Stimulated activated CD4-positive, alpha-beta T cell treated with anti-CD3 and anti-CD28 coated beads, TNF-alpha, amount 100 ng/mL, for 1 hour (primary cell): ENCODE measurements at places on chromosomes 5 and 9.

- DNase-seq = no peak
Measured at GRCh38 chr5:146368137-146368536, 29.5 kb downstream of the POU4F3 start.

DNA sequence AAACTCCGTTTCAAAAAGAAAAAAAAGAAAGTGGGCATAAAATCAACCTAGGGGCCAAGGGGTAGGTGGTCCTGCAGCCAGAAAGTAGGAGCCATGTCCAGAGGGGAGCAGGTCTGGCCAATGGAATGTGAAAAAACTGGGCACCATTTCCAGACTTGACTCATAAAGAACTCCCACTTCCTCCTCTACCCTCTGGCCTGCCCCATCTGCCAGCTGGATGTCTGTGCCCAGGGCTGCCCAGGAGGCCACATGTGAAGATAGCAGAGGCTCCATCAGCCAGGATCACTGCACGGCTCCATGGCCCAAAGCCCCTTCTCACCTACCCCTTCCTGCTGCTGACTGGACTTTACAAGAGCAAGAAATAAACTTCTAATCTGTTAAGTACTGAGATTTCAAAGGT lies 42.1 kb upstream of the EEIG1 start:
- DNase-seq = no peak

DNA sequence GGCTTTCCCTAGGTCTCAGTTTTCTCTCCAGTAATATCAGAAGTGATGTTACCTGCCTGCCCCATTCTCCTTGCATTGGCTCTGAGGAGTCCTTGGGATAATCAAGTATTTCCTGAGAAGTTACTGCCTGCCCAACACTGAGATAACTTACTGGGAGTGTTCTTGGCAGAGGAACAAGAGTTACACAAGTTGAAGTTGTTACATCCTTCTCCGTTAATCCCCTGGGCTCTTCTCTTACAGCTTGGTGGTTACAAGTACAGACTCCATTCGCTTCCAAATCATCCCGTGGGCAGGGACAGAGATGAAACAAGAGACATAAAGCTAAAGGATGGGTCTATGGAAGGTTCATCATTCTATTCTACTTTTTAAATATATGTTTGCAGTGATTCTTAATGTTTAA lies 74.1 kb upstream of the SAP30L start:
- no peak for DNase-seq

DNA sequence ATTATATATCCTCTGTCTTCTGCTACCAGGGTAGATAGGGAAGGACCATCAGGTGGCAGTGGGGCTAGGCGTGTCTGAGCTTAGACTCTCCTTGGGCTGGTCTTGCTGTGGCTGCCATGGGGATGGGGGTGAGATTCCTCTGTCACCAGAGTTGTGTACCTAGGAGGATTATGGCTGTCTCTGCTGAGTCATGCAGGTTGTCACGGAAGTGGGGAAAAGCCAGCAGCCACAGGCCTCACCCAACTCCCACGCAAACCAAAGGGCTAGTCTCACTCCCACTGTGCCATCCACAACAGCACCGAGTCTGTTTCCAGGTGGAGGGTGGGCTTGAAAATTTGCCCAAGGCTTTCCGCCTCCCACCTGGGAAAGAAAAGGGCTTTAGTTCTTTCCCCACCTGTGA lies 476.1 kb downstream of the CYLC2 start:
- no peak for DNase-seq

- DNase-seq = peak; percentile 49
Measured at GRCh38 chr9:131668439-131669268, 71.2 kb downstream of the RAPGEF1 start.

- DNase-seq = no peak
Measured at GRCh38 chr5:35319333-35320002, 89.2 kb upstream of the PRLR start.

DNA sequence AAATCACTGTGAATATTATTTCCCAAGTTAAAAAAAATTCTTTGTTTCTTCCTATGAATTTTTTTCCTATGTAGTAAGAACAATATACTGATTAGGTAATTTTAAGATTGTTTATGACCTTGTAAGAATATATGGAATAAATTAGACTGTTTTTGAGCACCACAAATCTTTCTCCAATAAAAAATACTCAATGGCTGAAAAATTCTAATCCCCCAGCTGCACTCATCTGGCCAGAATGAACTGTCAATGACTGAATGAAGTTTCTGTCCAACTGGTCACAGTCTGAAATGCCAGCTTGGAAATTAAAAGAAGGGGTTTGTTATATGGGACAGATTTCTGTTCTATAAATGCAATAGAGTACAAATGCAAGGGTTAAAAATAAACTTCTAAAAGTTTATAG lies 569.5 kb upstream of the SEMA6A start:
- no peak for DNase-seq

- DNase-seq = no peak
Measured at GRCh38 chr9:116100711-116101121, 52.9 kb upstream of the PAPPA start.

DNA sequence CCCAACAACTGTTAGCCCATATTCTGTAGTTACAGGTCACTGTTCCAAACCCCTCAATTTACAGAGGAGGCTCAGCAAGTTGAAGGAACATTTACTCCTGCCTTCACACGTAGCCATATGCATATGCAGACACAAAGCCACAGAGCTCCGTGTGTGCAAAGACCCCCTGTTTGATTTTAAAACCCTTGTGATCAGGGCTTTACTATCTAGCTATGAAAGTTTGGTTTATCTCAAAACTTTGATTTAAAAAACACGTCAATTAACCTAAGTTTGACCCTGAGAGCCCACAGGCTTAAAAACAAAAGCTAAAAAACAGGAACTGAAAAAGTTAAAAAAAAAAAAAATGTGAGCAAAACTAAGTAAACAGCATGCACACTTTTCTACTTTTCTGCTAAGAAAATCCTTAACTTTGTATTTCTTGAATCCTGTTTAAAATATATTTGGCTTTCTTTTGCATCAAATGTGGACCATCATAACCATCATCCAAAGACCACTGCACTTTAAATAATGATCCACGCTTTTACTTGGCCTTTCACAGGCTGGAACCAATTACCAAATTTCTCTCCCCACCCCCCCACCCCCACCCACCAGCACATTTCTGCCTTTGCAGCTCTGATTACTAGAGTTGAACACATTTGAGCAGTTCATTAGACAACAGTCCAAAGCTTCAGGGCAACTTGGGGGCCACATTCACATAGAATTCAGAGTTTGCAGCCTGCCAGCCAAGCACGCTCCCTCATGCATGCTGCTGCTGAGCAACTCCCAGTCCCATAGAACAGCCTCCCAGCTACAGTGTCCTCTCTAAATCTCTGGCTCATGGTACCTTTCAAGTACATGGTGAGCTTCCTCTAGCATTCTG lies 128.8 kb upstream of the MAP3K1 start:
- DNase-seq = no peak

GRCh38 chr5:128532127-128532526 lies 5.9 kb downstream of the FBN2 start:
- no peak for DNase-seq
